ENCODE measurements at places on chromosomes 6 and 20. TPM values are rescaled to one million over a fixed set of nuclear protein-coding genes. Genes with fewer than 3 reads are reported as not detected.

The KHDC1 gene
- 2.2 TPM for total RNA-seq

- H3K27me3 ChIP-seq: no peaks in the 10 kb centered on the region
- H3K27ac ChIP-seq: no peak overlapping the region
- no peaks in the 10 kb centered on the region for H3K4me1 ChIP-seq
- no peaks in the 10 kb centered on the region for H3K36me3 ChIP-seq
- DNase-seq: no peak
Measured at GRCh38 chr6:137001299-137001976, 43.3 kb downstream of the IL20RA start.

- peaks cover 3% of the 10 kb centered on the region for H3K27me3 ChIP-seq
- no peaks in the 10 kb centered on the region for H3K36me3 ChIP-seq
- DNase-seq: no peak
- no peaks in the 10 kb centered on the region for H3K4me1 ChIP-seq
Measured at GRCh38 chr6:30272032-30272431, 54.7 kb upstream of the TRIM39 start.

DNA sequence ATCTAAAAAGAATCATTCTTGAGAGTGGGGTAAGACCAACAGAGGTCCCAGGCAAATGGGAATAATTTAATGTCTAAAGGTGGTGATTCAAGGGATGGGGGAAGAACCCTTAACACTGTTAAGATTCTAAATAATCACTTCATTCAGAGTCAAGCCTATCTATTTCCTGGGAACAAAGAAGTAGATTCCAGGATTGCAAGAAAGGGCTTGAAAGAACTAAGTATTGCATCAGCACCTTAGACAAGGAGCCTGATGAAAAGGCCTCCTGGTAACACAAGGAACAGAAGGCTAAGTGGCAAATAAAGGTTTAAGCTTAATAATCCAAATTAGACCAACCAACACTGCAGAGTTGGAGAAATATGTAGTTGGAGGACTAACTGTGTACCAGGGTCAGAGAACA lies 620.7 kb upstream of the BTBD3 start:
- H3K4me3 ChIP-seq: no peak overlapping the region
- no peaks in the 10 kb centered on the region for H3K27me3 ChIP-seq
- DNase-seq: no peak
- peaks cover 3% of the 10 kb centered on the region for H3K4me1 ChIP-seq
- no peak overlapping the region for H3K27ac ChIP-seq

- no peaks in the 10 kb centered on the region for H3K27me3 ChIP-seq
- no peak overlapping the region for H3K27ac ChIP-seq
- DNase-seq: no peak
Measured at GRCh38 chr6:25489399-25489798, 162.6 kb upstream of the SCGN start.

DNA sequence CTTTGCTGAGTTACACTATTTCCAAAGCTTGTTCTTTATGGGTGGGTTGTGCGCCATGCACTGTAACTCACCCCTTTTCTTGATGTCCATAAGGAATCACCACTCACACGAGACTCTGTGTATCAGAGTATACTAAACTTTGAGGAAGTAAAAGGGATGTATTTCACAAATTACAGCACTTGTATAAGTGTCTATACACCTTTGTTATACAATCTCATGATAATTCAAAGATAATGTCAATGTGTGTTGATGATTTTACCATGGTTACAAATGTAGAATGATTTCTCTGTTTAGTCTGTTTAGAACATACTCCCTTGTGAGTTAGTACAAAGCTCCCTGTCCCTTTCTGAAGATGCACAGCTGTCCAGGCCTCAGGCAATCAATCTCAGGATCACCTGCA lies 922.2 kb upstream of the MAP3K7 start:
- no peak overlapping the region for H3K27ac ChIP-seq
- DNase-seq: no peak
- no peak overlapping the region for H3K4me3 ChIP-seq
- H3K36me3 ChIP-seq: no peaks in the 10 kb centered on the region
